ENCODE measurements at places on chromosomes 5 and 9.

DNA sequence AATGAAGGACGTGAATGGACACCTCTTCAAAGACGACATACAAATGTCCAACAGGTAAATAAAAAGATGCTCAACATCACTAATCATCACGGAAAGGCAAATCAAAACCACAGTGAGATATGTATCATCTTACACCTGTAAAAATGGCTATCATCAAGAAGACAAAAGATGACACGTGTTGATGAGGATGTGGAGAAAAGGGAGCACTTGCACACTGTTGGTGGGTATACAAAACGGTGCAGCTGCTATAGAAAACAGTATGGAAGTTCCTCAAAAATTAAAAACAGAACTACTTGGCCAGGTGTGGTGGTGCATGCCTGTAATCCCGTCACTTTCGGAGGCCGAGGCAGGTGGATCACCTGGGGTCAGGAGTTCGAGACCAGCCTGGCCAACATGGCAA, 47.9 kb downstream of the STK10 start:
- DNase-seq = no peak

DNA sequence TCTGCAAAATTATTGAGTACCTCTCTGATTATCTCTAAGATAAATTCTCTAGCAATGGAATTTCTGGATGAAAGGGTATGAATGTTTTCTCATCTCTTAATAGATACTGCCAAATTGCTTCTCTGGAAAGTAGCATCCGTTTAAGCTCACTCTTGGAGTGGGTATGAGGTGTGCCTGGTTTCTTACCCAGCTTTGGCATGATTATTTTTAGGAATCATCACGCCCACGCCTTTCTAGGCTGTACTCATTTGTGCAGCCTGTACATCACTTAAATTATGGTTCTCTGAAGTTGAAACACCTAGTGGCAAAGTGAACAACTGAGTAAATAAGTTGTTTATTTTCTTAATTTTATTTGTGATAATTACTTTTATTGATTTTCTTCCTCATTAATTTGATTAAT, 156.5 kb upstream of the IL12B start:
- DNase-seq = no peak

GRCh38 chr5:72943307-72943706, 12.5 kb upstream of the FCHO2 start:
- no peak for DNase-seq

DNA sequence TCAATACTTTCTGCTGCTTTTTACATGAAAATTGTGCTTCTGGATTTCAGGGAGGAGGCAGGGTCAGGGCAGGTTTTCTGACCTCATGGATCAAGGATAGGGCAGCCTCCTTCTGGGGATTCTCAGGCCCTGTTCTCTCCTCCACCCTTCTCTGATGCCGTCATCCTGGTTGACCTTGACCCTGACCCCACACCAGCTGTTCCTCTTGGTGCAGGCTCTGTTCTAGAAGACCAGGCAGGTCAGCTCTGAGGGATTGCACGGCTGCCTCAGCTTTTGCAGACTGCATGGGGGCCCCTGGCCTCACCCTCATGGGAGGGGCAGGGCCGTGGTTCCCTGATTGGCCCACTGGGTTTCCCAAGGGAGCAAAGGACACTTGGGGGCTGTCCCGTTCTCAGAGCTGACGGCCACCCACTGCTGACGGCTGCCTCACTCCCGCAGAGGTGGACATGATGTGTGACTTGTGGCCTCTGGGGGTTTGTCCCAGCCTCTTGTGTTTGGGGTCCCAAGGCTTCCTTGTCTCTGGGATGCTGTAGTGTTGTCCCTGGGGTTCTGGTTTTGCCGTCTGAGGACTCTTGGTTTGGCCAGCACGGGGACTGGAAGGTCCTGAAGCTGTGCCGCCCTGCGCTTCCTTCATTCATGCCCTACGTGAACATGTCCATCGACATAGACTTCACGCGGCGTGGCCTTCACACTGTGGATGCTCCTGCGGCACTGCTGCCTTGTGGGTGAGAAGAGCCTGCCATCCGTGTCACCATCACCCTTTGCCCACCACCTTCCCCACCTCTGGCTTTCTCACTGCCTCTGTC, 34.5 kb downstream of the CEP72 start:
- no peak for DNase-seq

DNA sequence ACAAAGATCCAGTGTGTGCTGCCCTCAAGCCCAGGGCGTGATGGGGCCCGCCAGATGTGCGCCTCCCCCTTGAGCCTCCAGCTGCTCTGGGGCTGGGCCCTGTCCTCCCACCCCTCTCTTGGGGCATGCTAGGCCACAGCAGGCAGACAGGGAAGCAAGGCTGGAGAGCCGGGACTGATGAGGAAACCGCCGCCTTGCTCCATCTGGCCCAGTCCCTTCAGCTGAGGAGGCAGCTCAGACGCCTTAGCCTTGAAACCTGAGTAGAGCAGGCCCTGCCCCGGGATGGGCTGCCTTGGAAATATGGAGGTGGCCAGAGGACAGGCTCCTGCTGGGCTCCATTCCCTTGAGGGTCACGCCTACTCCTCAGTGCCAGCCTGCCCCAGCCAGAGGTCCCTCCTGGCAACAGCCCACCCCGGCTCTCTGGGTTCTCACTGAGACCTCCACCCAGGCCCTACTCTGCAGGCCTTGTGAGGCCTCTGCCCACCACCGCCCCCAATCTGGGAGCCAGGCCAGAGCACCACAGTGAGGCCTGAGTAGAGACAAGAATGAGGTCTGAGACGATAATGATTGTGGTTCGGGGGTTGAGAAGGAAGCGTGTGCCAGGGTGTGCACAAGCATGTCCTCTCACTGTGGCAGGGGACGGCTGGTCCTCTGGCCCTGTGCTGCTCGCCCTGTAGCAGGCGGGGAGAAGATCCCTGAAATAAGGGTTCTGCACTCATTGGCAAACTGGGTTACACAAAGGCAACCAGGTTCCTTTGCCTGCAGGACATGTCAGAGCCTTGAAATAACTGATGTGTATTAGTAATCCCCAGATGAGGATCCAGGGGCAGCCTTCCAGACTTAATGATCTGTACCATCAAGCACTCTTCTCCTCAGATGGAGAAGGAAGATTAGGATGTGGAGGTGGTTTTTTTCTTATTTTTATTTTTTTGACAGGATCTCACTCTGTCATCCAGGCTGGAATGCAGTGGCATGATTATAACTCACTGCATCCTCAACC, 30.9 kb downstream of the CXXC5 start:
- DNase-seq = no peak

DNA sequence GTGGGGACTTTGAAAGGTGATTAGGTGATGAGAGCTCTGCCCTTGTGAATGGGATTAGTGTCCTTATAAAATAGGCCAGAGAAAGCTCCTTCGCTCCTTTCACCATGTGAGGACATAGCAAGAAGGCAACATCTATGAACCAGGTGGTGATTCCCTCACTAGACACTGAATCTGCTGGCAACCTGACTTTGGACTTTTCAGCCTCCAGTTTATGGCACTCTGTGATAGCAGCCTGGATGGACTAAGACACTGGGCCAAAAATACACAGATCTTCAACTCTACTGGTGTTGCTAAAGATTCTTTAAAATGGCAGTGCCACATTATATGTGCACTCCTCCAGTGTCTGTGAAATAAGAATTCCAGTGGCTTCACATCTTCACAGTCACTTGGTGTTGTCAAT, 41.2 kb upstream of the COL15A1 start:
- DNase-seq = no peak

GRCh38 chr5:24644761-24645160, at the start of gene CDH10:
CDH10 (minus strand) TSS chr5:24644978; CDS start chr5:24593490, 51,488 bp downstream.
- DNase-seq = no peak

DNA sequence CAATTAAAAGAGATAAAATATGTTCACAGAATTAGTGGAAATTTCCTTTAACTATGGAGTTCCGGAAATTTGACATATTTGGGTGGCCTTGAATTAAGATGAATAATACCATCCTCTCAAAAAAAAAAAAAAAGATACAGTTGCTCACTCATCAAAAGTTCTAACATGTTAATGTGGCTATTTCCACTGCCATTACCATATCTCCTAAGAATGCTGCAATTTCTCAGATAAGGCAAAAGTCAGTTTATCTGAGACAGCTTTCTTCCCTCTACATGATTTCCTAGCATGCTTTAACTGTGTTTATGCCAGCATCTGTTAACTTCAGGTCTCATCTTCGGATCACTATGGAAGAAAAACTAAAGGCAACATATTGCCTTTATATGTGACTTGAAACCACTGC, 2.6 kb downstream of the FASTKD3 start:
- no peak for DNase-seq

DNA sequence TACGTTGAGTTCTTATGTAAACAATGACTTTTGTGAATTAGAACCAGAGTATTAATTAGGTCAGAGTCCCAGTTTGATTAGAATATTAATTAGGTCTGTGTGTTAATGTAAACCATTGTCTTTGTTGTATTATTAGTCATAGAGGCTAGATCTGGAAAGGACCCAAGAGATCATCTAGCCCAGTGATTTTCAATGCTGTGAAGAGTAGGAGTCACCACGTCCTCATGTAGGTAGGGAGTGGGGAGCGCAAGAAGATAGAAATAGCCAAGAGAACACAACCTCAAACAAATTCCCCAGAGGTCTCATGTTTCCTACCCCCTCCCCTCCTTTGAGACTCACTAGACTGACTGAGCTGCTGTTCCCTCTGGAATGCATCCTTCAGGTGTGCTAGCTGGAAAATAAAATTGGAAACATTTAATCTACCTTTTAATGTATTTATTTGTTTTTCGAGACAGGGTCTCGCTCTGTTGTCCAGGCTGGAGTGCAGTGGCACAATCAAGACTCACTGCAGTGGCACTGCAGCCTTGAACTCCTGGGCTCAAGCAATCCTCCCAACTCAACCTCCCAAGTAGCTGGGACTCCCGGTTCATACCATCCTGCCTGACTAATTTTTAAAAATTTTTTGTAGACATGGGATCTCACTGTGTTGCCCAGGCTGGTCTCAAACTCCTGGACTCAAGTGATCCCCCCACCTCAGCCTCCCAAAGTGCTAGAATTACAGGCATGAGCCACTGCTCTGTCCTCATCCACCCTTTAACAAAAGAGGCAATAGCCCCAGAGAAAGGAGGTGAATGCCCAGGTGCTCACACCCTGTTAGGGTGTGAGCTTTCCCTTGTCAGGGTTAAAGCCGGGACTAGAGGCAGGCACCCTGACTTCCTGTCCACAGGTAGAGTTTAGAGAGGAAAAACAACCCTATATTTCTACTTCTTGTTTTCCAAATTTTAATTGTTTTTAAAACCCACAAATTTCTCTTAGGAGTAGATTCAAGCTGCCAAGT, 92.9 kb downstream of the INIP start:
- no peak for DNase-seq

DNA sequence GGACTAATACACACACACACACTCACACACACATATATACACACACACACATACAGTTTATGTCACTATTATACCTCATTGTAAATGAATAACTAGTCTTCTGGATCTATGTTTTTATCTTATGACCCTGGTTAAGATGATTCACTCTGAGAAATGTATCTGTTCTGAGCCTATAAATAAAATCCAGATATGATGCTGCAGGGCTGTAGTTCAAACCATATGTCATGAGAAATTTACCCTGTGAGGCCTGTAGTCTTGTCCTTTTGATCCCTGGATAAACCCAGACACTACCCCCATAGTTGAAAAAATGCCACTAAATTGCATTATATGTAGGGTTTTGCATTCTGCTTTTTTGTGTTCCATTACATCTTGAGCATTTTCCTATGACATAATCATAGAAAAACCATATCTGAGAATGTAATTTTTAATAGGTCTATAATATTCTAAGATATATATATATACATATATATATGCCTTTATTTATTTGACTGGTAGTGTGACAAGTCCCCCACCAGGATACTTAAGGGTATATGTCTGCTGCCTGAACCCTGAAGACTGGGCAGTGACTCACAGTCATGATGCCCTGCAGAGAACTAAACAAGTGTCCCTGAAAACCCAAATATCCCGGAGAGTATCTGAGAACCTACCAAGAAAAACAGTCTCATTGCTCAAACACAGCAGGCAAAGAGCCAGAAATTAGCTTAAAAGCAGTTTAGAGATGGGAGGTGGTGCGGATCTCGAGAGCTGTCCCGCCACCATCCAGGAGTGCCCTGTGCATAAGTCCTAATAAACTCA, 18.4 kb upstream of the ALDOB start:
- no peak for DNase-seq

GRCh38 chr5:149325894-149326293, 19.4 kb upstream of the GRPEL2 start:
- no peak for DNase-seq

DNA sequence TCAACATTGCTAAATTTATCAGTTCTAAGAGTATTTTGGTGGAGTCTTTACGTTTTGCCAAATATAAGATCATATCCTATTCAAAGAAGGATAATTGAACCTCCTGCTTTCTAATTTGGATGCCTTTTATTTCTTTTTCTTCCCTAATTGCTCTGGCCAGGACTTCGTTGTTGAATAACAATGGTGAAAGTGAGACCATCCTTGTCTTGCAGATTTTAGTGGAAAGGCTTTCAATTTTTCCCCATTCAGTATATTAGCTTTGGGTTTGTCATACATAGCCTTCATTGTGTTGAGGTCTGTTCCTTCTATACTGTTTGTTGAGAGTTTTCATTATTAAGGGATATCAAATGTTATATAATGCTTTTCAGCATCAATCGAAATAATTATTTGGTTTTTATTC, 1974.2 kb upstream of the ACO1 start:
- DNase-seq = no peak

DNA sequence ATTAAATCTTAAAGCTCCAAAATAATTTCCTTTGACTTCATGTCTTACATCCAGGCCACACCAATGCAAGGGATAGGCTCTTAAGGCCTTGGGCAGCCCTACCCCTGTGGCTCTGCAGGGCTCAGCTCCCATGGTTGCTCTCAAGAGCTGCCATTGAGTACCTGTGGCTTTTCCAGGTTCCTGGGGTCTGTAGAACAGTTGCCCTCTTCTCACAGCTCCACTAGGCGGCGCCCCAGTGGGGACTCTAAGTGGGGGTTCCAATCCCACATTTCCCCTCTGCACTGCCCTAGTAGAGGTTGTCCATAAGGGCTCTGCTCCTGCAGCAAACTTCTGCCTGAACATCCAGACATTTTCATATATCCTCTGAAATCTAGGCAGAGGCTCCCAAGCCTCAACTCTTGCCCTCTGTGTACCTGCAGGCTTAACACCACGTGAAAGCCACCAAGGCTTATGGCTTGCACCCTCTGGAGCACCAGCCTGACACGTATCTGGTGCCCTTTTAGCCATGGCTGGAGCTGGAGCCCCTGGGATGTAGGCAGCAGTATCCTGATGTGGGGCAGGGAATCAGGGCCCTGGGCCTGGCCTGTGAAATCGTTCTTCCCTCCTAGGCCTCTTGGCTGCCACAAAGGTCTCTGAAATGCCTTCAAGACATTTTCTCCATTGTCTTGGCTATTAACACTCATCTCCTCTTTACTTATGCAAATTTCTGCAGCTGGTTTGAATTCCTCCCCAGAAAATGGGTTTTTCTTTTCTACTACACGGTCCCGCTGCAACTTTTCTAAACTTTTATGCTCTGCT, 185.1 kb downstream of the SMARCA2 start:
- no peak for DNase-seq

DNA sequence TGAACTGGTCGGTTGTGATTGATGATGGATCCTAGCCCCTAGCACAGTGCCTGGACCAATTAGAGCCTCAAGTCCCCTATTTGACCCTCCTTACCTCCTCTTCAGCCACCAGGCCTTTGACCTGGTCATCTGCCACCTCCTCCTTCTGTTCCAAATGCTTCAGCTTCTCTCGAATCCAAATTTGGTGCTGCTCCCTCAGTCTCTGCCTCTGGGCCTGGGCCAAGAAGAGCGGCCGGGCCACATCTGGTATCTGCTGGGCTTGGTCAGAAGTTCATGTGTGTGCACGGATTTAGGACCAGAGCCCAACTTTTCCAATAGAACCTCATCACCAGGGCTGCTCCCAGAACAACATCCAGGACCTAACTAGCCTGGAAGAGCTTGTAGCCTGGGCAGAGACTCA, 6.5 kb downstream of the SLC35A4 start:
- DNase-seq = no peak

All from stimulated activated CD8-positive, alpha-beta memory T cell treated with anti-CD3 and anti-CD28 coated beads, Interleukin-7, amount 100 ng/mL, for 4 hours (primary cell).